ENCODE measurements at places on chromosomes 1 and 21. TPM values are rescaled to one million over a fixed set of nuclear protein-coding genes. Genes with fewer than 3 reads are reported as not detected.

SHISA4 gene
- total RNA-seq, result 28.6 TPM

GRCh38 chr1:107277022-107277421 is 136.2 kb downstream of the NTNG1 start:
- DNase-seq, result peak; percentile 4

DNA sequence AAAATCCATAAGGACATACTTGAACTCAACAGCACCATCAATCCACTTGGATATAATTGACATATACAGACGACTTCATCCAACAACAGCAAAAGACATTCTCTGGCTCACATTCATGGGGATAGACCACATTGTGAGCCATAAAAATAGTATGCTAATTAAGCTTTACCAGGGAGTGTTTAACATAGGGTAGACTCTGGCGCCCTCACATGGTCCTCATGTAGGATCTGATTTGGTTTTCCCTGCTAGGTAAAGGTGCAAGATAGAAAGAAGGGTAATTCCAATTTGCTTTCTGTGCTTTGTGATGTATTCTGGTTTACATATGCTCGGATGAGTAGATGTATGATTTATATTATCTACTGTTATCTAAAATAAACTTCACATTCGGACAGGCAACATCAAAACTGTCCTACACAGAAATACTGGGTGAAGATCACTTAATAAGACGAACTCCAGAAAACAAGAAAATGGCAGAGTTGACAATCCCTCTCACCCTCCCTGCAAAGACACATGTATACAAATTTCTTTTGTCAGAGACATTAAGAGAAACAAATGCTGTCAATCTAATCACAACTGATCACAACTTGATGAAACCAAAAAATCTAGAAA is 27.7 kb downstream of the CR1L start:
- no peak for DNase-seq

- no peak for DNase-seq
Measured at GRCh38 chr1:151237678-151238466, 16.7 kb upstream of the PSMD4 start.

GRCh38 chr1:93698329-93699048 is 16.9 kb upstream of the BCAR3 start:
- DNase-seq, result no peak

SPATA17 gene
- total RNA-seq, result 8.9 TPM

- peak; percentile 87 for DNase-seq
Measured at GRCh38 chr21:41630249-41630648, 122.3 kb upstream of the TMPRSS2 start.

FCRL5 gene
- total RNA-seq, result not detected

NPHS2 gene
- total RNA-seq, result not detected

GRCh38 chr1:229254910-229255541 is 15.9 kb upstream of the RAB4A start:
- DNase-seq, result no peak

DNA sequence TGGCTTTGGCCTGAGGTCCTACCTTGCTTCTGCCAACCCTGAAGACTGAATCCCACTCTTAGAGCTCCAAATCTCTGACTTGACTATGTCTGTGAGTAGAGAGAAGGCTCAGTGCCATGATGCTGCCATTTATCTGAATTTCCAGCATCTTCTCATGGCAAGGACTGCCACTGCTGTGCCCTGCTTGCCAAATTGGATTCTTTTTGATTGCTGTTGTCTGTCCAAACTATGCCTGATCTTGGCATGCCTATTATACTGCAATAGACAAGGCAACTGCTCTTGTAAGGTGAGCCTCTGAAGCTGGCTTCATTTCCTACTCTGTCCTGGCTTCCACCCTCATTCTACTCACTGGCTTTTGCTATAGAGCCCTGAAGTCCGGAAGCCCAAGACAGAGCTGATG is 210.2 kb downstream of the SLC44A5 start:
- no peak for DNase-seq

DNA sequence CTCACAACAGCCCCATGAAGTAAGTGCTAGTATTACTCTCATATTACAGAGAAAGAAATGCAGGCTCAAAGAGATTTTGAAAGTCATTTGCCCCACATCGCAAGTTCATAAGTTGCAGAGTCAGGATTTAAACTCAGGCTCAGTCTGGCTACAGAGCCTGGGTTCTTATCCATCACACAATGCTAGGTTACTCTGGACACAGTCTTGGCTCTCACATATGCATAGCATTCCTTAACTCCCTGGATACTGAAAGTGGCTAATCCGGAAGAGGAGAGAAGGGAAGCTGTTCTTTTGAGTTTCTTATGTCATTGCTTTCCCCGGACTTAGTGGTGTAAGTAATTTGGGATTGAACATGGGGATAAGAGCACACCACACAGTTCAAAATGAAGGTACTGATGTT is 357.4 kb upstream of the PLXNA2 start:
- DNase-seq, result no peak

LCE1B gene
- total RNA-seq, result not detected

GRCh38 chr21:14522736-14523135 is 23.4 kb downstream of the SAMSN1 start:
- DNase-seq, result no peak

MAN1C1 gene
- 0.48 TPM for total RNA-seq

DNA sequence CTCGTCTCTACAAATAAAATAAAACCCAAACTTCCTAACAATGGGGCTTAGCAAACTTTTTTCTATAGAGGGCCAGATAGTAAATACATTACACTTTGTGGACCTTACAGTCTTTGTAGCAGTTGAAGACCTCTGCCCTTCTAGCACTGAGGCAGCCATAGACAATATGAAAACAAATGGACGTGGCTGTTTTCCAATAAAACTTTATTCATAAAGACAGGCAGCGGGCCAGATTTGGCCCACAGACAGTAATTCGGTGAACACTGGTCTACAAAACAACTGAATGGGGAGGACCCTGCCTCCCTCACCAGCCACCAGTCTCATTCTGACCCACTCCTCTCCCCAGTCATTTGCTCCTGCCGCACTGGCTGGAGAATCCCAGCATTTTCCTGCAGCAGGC is 162.3 kb downstream of the KAZN start:
- DNase-seq, result no peak

DNA sequence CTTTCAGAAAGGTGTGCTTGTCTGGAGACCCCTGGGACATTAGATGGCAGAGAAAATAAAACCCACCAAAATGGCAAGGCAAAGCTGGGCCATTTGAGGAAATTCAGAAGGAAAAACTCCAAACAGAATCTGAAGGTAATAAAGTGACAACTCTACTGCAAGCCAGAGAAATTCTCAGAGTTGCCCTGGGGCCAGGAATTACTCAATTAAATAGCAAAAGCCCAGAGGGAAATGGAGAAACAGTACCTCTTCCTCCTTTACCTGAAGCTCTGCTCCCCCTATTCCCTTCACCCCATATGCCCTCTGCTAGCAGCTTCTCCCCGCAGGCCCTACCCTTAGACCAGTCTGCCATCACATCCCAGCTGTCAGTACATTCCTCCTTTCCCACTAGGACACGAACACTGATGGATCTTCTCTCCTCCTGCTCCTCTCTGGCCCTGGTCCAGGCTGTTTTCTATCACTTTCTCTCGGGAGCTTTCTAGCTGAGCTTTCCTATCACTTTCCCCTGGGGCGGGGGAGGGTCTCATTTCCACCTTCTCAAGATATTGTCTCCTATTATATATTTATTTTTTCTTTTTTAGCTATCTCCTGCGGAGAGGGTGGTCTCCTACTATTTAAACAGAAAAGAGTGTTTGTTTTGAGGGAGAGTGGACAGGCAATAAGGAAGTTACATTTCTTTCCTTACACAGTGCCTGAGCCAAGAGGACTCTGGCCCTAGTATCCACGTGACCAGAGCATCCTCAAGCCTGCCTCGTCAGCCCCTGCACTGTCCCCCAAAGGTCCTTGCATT is 47.7 kb upstream of the RBM15 start:
- DNase-seq, result no peak

RIMS3 gene
- total RNA-seq, result 14.0 TPM

DNA sequence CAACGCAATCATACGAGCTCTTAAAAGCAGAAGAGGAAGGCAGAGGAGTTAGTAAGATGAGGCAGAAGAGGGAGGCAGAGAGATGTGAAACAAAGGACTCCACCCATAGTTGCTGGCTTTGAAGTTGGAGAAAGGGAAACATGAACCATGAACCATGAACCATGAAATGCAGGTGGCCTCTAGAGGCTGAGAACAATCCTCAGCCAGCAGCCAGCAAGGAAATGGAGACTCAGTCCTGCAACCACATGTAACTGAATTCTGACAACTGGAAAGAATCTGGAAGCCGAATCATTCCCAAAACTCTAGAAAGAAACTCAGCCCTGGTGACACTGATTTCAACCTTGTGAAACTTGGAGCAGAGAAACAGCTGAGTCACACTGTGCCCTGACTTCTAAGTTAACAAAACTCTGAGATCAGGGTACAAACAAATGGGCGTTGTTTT is 10.1 kb downstream of the DIPK1A start:
- DNase-seq, result peak; percentile 22

WNT9A gene
- 42.2 TPM for total RNA-seq

GRCh38 chr1:229114315-229114714 is 156.6 kb upstream of the RAB4A start:
- DNase-seq, result no peak

- DNase-seq, result no peak
Measured at GRCh38 chr21:41895643-41896493, 16.7 kb upstream of the PRDM15 start.

TMEM52 gene
- total RNA-seq, result 8.5 TPM

GRCh38 chr1:159548126-159548525 is 12.3 kb upstream of the OR10J5 start:
- DNase-seq, result no peak

- DNase-seq, result no peak
Measured at GRCh38 chr1:80666073-80666472, 1134.7 kb upstream of the ADGRL2 start.

- no peak for DNase-seq
Measured at GRCh38 chr1:13708380-13708982, 8.5 kb downstream of the PRDM2 start.

DNA sequence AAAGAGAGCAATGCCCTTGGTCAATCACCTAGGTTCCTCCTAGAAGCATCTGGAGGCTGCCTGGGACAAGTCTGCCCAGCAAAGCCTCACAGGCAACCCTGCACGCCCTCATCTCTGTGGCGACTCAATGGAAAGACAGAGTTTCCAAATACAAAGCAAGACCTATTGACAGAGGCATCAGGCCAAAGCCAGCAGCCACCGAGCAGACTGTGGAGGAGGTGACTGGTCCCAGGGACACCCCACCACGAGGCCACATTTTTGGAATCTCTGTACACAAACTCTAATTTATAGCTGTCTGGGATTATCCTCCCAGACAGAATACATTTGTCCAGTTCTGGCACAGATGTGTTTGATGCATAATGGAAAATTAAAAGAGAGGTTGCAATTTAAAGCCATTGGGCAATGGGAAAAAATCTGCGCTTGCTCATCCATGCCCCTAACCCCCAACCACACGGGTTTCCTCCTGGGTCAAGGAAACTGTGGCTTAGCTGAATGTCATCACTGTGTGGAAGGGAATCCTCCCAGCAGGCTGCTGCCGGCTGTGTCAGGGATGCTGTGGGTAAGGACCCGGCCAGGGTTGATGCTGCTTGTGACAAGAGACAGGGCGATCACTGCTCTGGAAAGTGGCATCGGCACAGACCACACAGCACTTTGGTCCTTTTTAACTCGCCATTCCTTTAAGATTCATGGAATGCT is 14.3 kb downstream of the TSPAN2 start:
- no peak for DNase-seq

- DNase-seq, result no peak
Measured at GRCh38 chr1:53342735-53343470, 15.0 kb upstream of the LRP8 start.

DNA sequence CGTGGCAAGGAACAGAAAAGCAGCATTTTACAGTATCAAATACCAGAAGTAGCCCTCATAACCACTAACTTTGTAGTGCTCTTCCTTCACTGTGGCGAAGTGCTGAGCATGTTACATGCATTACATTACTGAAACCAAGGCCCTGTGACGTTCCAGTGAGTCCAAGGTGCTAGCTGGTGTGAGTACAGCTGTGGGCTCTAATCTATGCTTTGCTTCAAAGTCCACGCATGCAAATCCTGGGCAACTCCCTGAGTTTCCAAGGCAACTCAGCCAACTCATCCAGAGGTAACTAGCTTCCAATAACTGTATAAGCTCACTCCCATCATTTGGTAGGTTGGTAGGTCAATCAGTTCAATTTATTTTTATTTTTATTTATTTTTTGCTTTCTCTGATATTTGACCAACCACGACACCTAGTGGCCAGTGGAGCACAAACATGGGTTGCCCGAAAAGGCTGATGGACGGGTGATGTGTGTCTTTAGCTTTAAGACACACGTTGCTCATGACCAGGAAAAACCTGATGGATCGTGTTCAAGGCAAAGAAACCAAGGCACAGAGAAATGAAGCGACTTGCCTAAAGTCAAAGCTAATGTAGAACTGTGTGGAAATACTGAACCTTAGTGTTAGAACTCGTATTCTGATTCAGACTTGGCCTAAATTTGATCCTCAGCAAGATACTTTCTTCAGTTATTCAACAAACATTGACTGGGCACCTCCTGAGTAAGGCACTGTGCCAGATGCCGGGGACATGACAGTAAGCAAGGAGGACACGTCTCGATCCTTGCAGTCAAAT is 73.0 kb downstream of the GNG12 start:
- DNase-seq, result peak; percentile 71

- DNase-seq, result no peak
Measured at GRCh38 chr1:92218559-92218958, 844 bp downstream of the C1orf146 start.

- DNase-seq, result peak; percentile 38
Measured at GRCh38 chr1:230917284-230918135, 49.2 kb upstream of the C1orf198 start.
